ENCODE measurements at places on chromosomes 3 and 15.

DNA sequence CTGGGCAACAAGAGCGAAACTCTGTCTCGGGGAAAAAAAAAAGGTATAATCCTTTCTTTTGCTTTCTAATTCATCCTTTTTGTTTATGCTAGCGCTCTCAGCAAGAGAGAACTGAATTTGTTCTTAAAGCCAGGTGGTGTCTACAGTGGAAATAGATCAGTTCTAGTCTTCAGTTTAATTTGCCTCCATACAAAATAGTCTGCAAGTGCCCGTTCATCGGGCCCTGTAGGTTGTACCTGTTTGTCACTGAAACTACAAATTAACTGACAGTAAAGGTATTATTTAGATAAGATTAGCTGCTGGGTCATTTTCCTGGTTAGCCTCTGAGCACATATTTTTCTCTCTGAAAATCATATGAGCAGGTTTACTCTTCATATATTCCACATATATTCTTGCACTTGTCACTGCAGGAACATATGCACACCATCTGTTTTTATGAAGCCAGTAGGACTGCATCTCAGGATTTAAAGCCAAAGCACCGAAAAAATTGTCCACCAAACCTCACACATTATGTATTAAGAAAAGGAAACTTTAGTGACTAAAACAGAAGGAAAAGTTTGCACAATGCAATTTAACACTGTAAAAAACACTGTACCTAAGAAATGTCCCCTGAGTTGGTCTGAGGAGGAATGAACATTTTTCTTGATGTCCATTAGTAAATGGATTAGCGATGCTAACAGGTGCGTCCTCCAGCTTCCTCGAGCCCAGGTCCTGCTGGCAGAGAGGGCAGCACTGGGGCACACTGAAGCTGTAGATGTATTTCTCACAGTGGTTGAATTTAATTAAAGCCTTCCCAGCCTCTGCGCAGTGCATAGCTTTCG is 437 bp downstream of the MKRN2OS start:
- no peak for DNase-seq

DNA sequence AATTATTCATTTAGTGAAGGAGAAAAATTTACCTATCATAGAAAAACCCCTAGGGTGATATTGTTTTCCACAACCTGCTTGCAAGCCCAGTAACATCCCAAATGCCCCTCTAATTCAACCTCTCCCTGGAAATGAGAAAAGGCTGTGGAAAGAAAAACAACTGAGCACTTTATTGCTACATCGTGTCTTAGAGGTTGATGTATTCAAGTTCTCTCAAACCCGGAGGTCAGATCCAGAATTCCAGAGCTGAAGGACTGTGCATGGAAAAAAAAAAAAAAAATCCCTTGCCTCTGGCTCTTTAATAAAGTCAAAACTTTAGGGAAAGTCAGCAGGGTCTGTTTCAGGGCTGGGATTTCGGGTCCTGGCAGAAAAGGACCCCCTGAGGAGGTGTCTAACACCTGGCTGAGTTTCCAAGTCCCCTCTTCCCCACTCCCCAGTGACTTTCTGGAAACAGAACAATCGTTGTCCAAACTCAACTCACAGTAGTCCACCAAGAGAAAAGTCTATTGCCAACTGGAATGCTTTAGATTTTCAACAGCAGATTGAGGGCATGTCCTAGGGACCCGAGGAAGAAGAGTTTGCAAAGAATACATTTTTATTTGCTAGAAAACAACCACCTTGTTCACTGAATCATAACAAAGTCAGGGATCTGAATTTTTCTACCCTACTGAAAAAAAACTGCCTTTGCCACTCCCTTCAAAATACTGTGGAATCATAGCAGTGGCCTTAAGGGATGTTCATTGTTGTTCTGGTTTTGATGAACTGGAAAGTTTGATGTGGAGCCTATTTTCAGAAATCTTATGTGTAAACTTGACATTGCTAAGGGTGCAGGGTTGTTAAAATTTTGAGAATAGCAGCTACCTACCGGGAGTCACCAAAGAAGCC is 207.5 kb upstream of the ADAMTS9 start:
- DNase-seq, result no peak

- DNase-seq, result no peak
Measured at GRCh38 chr15:81183439-81183775, 13.3 kb upstream of the IL16 start.

DNA sequence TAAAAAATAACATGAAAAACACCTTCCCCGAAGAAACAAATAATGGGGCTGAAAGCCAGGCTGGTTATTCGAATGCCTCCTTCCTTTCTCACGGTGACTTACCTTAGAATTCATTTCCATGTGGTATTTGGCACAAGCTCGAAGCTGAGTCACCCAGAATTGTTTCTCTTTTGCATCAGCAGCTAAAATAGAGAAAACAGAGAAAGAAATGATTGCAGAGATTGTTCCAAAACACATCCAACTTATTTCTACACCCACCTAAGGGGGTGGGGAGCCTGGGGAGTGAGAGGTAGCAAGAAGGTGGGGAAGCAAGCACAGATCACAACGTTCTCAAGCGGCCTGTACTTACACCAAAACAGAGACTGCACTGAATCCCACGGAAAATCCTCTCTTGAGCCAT is 104.7 kb downstream of the OSBPL10 start:
- no peak for DNase-seq

DNA sequence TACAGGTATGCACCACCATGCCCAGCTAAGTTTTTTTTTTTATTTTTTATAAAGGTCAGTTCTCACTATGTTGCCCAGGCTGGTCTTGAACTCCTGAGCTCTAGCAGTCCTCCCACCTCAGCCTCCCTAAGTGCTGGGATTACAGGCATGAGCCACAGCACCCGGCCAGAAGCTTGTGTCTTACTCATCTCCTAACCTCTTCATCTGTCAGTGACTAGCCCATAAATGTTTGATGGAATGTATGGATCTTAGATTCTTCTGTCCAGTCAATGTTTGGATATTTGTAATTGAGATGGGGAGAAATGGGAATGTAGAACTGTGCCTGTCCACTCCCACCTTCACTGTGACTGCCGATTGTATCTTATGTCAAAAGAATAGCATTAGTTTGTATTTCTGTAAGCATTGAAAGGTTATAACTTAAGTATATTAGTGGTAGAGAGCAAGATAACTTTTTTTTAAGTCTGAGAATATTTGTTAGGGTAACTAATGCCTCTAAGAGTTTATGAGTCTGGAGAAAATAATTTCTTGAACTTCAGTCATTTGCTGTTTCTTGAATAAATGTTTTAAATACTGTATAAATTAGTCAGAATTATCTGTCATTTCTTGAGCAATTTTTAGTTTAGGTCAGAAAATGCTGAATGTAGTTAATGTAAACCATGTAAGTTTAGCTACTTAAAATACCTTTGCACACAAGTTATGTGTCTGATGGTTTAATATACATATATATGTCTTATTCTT is 215.3 kb upstream of the CGNL1 start:
- no peak for DNase-seq

DNA sequence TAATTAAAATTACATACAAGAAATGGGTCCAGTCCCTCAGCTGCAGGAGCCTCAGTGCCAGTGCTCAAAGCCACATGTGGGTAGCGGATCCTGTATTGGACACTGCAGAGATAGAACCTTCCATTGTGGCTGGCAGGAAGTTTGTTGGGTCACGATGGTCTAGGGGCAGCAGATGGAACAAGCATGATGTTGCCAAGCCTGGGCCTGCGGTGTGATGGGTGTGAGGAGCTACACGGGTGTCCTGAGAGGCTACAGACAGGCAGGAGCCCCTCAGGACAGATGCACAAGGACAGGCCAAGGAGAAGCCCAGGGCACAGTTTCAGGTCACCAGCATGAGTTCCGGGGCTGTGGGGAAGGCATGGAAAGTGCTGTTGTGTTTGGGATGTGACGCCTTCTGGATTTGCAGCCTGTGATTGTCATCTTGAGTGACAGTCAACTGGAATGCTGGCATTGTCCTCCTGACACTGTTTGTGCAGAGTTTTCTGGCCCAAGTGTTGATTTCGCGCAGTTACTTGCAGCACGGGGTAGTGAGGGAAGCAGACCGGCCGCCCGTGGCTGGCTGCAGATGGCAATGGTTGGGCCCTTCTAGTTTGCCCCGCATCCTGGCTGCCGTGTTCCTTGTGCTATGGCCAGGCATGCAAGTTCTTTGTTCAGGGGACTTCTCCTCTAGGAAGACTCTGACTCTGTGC is 177.1 kb downstream of the NSMCE3 start:
- peak; percentile 20 for DNase-seq

GRCh38 chr3:179603831-179604230 is 607 bp downstream of the MRPL47 start:
- no peak for DNase-seq

GRCh38 chr3:69568458-69568857 is 170.8 kb upstream of the MITF start:
- DNase-seq, result no peak

GRCh38 chr3:172903642-172904320 is 153.3 kb downstream of the ECT2 start:
- no peak for DNase-seq

DNA sequence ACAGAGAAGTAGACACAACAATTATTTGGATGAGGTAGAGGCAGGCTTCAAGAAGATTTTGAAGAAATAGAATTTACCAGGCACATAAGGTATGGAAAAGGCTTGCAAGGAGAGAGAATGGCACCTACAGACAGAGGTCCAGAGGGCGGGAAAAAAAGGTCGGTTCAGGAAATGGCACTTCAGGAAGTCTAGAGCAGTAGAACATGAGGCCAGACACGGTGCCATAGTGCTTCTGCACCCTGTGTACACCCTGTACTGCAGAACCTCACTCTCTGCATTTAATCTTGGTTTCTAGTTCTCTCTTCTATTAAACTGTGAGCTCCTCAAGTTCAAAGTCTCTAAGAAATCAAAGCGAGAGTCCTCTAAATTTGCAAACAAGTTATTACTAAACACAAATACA is 113.4 kb upstream of the C2CD4B start:
- DNase-seq, result no peak

DNA sequence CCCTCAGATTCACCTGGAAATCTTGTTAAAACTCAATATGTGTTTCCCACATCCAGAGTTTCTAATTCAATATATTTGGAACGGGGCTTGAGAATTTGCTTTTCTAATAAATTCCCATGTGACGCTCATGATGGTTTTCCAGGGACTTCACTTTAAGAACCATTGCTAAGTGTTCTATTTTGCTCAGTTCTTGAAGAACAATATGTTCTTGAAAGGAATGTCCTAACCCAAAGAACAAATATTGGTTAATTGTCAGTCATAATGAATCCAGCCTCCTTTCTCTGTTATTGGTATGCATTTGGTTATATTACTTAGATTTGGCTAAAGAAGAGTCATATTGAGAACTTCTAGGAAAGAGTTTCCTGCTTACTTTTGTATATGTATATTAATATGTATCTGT is 4.4 kb upstream of the PLSCR2 start:
- no peak for DNase-seq

GRCh38 chr3:180961087-180961486 is 28.4 kb downstream of the DNAJC19 start:
- no peak for DNase-seq

- no peak for DNase-seq
Measured at GRCh38 chr3:138241061-138241460, 54.0 kb downstream of the ARMC8 start.

- no peak for DNase-seq
Measured at GRCh38 chr15:60471314-60471713, 7.6 kb downstream of the ICE2 start.

GRCh38 chr15:89524184-89524583 is 27.8 kb upstream of the RHCG start:
- DNase-seq, result no peak

DNA sequence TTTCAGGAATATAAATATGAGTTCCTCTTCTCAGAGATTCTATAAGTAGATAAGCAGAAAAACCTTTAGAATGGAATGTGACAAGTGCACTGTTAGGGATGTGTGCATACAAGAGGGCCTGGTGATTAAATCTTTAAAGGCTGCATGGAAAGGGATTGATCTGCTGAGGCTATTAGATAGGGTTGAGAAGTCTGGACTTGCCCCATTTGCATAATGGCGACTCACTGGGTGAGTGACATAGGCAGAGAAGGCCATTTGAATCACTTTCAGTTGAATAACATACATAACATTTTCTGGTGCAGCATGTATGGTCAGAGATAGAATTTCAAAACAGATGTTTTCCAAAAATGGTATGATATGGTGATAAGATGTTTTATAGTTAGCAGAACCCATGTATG is 156.9 kb downstream of the ZNF621 start:
- no peak for DNase-seq

DNA sequence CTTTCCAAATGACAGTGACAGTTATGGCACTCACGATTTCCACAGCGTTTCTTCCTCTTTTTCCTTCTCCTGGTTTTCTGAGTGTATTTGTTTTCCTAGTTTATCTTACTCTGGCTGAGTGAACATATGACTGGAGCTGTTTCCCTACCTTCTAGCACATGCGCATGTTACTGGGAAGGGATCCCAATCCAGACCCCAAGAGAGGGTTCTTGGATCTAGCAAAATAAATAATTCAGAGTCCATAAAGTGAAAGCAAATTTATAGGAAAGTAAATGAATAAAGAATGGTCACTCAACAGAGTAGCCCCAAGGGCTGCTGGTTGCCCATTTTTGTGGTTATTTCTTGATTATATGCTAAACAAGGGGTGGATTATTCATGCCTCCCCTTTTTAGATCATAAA is 23.8 kb downstream of the METTL6 start:
- DNase-seq, result no peak

GRCh38 chr15:56894601-56895000 is 23.8 kb upstream of the TCF12 start:
- no peak for DNase-seq

GRCh38 chr3:130677343-130677742 is 69.3 kb downstream of the PIK3R4 start:
- no peak for DNase-seq

DNA sequence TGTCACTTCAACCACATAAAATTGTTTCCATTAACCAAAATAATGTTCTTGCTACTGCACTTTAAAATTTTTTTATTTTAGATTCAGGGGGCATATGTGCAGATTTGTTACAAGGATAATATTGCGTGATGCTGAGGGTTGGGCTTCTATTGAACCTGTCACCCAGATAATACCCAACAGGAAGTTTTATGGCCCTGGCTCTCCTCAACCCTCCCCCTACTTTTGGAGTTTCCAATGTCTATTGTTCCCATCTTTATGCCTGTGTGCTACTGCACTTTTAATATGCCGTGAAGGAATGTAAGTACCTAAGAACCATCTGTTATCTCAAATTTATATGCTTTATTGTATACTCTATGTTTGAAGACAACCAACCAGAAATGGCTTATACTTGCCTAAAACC is 42.0 kb upstream of the IMPG2 start:
- DNase-seq, result no peak
